ENCODE measurements at places on chromosomes 13 and 19. TPM values are rescaled to one million over a fixed set of nuclear protein-coding genes. Genes with fewer than 3 reads are reported as not detected.

KCNC3 gene
- total RNA-seq: 10.8 TPM

PLK5 gene
- total RNA-seq: not detected

DNA sequence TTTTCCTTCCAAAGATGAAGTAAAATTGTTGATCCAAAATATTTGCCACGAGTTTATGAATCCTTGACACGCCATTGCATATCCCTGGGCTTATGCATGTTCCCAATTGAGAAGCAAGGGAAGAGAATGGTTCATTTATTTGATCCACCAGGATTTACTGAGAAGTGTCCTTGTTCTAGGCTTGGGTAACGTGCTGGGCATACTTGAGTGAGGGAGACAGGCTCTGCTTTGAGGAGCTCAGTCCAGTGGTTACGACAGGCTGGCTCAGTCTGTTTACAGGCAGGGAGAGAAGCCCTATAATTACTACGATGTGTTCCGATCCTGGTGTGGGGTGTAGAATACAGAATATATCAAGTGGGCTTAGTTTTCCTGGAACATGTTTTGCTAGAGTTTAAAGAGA, 6.3 kb upstream of the PNMA8C start:
- no peaks in the 10 kb centered on the region for H3K36me3 ChIP-seq
- no peak overlapping the region for H3K27ac ChIP-seq
- H3K4me1 ChIP-seq: no peaks in the 10 kb centered on the region

DNA sequence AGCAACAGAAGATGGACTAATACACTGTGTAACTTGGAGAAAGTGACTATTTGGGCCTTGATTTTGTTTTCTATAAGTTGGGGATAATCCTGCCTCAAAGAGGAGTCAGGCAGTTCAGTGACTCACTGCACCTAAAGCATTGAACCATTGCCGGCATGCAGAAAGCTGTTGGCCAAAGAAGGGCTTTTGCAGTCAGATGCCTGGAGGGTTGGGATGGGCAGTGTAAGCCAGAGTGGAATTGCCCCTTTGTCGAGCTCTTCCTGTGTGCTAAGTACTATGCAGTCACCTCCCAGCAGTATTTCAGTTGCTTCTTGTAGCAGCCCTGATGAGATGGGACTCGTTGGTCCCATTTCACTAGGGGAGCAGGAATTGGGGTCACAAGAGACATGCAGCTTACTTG, 11.1 kb downstream of the ZNF473 start:
- DNase-seq: no peak
- no peak overlapping the region for H3K27ac ChIP-seq
- peaks cover 15% of the 10 kb centered on the region for H3K36me3 ChIP-seq
- H3K27me3 ChIP-seq: no peaks in the 10 kb centered on the region
- no peaks in the 10 kb centered on the region for H3K4me1 ChIP-seq

GRCh38 chr13:43316281-43316680, 292.9 kb downstream of the DNAJC15 start:
- no peak overlapping the region for H3K27ac ChIP-seq
- H3K27me3 ChIP-seq: no peaks in the 10 kb centered on the region
- H3K36me3 ChIP-seq: no peaks in the 10 kb centered on the region
